ENCODE measurements at places on chromosomes 2 and 18.

DNA sequence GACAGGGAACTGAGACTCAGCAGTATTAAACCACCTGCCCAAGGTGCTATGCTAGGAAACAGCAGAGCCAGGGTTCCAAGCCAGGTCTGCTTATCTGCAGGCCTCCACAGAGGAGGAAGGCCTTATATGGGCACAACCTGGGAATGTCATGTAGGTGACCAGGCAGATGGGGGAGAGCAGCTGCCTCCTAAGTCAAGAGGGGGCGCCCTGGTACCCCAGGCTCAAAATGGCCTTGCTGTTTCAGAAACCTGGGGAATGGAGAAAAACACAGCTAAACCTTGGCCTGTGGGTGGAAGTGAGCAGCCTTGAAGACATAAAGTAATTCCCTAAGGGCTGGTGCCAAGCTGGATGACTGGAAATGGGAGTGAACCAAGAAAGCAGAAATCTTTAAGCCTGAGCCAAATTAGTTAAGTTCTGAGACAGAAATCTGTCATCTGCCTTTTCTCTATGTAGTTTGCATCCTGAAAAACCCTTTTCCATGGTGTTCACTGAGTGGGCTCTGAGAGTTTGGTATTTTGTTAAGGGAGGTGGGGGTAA lies 79.1 kb downstream of the MAPK4 start:
- DNase-seq: no peak

DNA sequence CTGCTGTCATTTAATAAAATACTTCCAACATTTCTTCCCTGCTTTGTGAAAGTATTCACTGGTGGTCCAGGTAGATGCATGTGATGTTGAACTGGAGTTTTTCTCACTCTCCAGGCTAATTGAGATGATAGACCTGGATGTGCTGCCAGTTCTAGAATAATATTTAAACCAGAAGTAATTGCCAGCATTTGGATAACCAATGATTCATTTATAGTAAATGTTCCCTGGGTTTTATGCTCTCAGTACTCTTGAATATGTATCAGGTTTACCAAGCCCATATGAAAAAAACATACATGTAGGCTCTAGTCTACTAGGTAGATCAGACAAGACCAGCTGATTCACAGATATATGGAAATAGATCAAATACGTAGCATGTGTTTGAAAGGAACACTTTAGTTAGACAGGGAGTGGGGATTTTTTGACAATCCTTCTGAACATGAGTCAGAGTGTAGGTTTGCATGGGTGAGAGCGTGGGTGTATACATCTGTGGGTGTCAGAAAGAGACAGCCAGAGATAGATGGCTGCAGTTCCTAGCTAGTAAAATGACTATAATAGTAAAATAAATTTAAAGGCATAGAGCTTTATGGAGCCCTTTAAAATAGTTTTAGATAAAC lies 115.1 kb downstream of the NAB1 start:
- DNase-seq: no peak

- DNase-seq: no peak
These were observed 169.5 kb downstream of the CAMKMT start for GRCh38 chr2:44531289-44531688.

DNA sequence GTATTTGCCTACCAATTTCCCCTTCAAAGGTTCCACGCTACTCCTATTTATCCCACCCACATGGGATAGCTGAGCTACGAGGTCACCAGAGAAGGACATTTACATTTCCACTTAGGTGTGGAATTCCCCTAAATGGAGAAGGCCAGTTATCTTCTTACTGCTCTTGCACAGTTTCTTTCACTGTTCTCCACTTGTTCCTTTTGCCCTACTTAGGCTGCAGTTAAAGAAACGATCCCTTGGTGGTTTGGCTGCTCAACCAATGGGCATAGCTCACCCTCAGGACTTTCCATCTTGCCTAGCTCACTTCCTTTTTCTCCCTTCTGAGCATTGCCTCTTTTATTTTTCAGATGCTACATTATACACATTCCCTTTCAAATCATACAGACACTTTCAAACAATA lies 11.2 kb upstream of the NABP1 start:
- DNase-seq: peak; percentile 11

DNA sequence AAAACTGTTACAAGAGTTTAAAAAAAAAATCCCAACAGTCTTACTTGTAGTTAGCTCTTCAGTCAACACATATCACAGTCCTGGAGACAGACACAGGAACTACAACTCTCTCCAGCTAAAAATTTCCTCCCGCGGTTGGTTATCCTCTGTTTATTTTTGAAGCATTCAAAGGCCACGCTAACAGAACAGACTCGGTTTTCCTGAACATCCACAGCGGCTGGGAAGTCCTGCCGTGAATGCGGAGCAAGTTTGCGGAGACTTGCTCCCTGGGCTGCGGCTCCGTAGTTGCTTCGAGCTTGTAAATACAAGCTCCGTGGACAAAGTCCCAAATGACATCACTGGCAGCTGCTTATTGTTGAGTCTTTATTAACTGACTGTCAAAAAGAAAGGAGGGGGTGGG lies at the start of gene NCKAP5:
Gene NCKAP5 (minus strand): TSS at position 292 of the 400 bp plus-strand sequence. CDS start 50,937 bp downstream, outside the sequence.
- no peak for DNase-seq

DNA sequence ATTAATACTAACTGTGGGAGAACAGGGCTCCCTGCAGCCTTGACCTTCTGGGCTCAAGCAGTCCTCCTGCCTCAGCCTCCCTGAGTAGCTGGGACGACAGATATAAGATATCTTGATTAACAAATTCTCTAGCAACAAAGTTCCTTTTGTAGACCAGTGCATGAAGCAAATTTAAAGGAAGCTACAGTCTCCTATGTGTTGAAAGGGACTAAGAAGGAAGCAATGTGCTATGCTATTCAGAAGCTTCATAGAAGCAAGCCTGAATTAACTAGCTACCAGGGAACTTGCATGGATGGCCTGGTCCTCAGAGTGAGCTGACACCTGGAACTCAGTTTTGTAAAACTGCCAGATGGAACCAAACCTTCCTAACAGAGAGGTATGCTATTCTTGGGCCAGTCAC lies 33.2 kb downstream of the RAPH1 start:
- DNase-seq: no peak

DNA sequence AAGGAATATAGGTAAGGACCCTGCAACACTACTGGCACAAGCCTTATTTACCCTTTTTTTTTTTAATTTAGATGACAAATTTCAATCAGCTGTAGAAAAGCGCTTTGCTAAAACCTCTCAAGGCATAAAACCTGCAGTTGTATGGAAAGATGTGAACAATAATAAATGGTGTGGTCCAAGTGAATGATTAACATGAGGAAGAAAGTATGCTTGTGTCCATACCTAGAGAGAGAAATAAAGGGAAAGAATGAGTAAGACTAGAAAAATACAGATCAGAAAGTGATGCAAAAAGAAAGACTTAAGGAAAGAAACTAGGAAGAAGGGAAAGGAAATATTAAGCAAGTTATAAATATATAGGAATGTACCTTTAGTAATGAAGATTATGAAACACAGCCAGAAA lies 119.2 kb upstream of the SCN7A start:
- no peak for DNase-seq

DNA sequence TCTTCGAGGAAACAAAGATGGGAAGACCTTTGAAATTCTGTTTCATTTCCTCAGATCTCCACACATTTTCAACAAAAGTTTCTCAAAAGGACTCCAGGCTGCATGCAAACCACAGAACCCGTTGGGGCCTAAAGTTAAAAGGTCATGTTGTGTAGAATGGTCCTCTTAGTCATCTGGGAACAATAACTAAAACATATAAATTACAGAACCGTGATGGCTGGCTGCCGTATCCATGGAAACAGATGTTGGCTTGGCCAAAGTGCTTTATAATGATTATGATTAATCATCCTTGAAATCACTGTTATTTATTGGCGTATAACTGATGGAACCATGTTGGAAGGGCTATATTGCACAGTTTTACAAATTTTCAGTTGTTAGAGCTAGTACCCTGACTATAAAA lies 182.8 kb upstream of the CRIM1 start:
- no peak for DNase-seq

GRCh38 chr2:104158191-104158590 lies 695.7 kb upstream of the POU3F3 start:
- DNase-seq: no peak

DNA sequence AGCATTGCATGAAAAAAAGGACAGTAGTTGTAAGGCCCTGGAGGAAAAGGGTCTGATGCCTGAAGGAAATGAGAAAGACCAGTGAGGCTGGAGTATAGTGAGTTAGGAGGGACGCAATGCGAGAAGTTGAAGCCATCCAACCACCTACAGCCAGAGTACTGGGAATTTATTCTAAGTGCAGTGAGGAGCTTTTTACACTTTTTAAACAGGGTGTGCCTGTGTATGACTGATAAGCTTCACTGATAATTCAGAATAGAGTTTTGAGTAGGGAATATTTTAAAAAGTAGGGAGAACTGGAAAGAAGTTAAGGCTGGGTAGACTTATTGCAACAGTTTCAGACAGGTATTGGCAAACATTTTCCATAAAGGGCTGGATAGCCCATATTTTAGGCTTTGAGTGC lies 35.9 kb upstream of the CCDC85A start:
- DNase-seq: no peak

DNA sequence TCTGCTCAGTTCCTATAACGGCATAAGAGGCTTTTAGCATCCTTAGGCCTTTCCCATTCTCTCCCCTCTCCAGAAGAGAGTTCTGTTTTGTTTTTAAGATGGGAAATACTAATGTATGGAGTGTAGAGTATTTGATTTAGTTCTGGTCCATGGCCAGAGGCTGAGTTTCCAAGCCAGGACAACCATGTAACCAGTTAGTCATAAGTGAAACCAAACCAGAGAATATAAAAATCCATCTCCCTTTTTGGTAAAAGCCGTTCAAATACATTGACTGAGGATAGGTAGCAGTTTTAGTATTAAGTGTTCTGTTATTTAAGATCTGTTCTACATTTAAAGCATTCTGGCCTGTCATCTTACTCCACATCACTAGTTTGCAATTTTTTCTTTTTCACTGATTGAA lies 3.1 kb downstream of the PSMD1 start:
- no peak for DNase-seq

DNA sequence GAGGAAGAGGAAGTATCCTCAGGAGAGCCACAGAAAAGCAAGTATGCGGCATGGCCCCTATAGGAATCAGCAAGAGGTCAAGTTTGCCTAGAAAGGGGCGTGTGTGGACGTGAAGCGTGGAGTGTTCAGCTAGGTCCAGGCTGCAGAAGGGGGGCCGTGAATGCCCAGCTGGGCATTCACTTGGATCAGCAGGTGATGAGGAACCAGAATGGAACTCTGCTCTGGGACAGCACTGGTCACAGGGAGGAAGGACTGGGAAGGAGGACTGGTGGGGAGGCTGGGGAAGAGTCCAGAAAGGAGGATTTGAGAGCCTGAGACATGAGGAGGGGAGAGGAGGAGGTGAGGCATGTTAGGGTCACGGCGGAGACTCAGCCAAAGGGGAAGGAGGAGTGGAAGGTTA lies 19.8 kb downstream of the STAT1 start:
- no peak for DNase-seq

DNA sequence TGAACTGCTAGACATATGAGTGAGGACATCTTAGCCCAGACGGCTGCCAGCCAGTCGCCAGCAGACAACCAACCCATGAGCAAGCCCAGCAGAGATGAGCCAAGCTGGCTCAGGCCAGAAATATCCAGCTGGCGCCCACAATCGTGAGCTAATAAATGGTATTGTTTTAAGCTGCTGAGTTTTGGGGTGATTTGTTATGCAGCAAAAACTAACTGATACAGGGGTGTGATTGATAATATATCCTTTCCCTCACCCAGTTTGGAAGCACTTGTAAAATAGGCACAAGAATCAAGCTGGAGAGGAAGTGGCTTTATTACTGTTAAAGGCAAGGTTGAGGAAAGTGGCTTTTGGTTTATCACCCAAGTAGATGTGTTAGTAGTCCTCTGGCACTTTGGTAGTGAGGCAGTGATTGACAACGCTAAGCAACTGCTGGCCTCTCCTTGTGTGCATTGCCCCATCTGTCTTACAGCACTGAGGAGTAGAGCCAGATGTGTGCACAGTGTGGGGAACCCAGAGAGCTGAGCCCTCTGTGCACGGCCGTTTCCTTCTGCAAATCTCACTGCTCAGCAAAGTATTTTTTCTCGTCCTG lies 110.1 kb downstream of the MYO1B start:
- DNase-seq: no peak

GRCh38 chr2:189683348-189683747 lies 8.9 kb downstream of the ANKAR start:
- DNase-seq: peak; percentile 13

GRCh38 chr2:218694405-218695145 lies 16.1 kb upstream of the TTLL4 start:
- DNase-seq: no peak

GRCh38 chr2:178747767-178748166 lies 59.5 kb downstream of the TTN start:
- peak; percentile 23 for DNase-seq

- no peak for DNase-seq
These were observed 2.8 kb upstream of the CYS1 start for GRCh38 chr2:10083046-10083445.

GRCh38 chr2:13819896-13820295 lies 812.6 kb upstream of the LRATD1 start:
- DNase-seq: no peak

DNA sequence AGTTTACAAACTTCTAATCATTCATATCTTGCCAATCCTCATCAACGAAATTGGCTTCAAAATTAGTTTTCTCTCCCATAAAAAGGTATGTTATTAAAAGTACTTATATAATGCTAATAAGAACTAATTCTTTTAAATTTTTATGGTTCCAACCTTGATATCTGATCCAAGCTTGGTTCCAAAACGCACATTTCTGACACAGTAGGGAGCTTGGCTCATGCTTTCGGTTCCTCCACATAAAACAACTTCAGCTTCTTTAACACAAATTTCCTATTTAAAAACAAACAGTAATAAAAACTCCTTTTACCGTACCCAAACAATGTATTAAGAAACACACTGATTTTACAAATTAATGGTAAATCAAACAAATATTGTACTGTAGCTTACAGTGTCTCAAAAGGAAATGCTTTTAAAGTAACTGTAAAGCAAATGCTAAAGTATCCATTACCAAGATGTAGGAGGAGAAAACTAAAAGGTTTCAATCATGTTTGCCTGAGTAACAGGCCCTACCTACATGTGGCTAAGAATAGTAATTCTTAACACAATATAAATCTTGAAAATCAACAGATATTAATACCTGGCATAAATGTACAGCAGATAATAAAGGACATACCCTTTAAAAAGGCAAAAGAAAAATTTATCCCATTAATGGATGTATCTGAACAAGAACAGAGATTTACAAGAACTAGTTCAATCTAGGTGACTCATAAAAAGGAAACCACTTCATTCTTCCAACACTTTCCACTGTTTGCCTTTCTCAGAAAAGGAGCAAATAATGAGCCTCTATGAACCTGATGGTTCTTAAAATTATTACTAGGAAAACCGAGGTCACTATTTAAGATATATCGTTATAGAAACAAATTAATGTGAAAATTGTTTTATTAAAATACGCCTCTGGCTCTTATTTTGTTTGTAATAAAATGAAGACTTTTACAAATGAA lies 17.5 kb downstream of the ACAA2 start:
- DNase-seq: no peak

DNA sequence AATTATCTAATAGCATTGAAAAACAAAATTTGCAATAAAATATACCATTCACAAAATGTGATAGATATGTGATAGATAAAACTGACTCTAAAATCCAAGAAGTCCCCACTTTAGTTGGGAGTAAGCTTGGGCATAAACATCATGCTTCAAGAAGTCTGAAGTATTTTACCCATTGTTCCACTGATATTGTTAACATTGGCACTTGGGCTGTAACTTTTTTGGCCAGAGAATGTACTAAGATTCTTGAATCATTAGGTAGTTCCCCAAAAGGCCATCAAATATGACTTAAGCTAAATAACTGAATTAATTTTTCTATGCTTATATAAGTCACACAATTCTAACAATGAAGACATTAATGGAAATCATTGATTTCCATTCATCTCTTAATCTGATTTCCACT lies 413.6 kb downstream of the CDH2 start:
- no peak for DNase-seq
